ENCODE measurements at places on chromosomes 2 and 18.

DNA sequence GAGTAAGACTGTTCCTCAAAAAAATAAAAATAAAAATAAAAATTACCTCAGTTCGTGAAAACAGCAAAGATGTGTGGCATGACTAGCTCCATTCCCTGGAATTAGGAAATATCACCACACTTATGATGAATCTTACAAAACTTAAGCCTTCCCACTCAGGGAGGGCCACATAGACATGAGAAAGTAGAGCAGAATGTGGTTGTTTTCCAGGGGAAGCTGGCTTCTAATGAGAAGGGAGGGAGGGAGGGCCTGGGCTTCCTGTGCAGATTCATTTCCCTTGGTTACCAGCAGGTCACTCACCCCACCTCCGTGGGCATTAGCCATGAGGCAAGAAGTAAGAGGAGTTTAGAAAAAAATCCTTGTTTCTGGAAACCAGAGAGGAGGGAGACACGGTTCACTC lies 95.9 kb upstream of the RMDN2 start:
- DNase-seq, result no peak

GRCh38 chr18:77949355-77949973 lies 699.8 kb downstream of the GALR1 start:
- no peak for DNase-seq

GRCh38 chr18:76658627-76659026 lies 163.6 kb upstream of the ZNF516 start:
- no peak for DNase-seq

DNA sequence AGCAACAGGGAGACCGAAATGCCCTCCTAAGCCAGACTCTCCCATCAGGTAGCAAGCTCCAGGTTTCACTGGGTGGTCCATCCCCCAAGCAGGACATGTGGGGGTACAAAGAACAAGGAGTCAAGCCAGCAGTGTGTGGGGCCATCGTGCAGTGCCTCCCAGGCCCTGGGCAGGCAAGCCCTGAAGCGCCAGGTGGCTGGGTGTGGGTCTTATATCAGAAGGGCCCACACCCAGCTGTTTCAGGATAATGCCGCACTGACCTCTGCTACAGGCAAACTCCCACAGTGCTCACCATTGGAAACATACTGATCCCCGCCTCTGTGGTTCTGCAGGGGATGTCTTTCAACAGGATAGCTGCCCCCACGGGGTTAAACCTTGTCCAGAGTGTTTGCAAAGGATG lies 174.2 kb upstream of the SMAD2 start:
- DNase-seq, result no peak

DNA sequence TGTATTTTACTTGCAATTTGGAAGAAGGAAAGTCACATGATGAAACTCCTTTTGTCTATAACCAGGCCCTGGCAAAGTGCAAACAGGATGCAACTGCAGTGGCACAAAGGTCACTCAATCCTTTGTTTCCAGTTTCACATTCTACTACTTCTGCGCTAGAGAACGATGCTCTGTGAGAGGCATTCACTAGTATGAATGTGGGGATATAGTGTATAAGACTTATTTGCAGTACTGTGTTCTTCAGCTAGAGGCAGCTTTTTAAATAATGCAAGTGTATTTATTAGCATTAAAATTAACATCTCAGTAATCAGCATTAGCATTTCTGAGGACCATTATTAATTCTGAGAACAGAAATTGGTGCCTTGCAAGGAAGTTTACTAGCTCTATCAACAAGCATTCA lies 68.9 kb downstream of the PRPF40A start:
- DNase-seq, result no peak

- DNase-seq, result no peak
Observed at GRCh38 chr18:78873926-78874500, 105.6 kb upstream of the SALL3 start.

GRCh38 chr2:81481994-81482368 lies 1177.4 kb upstream of the LRRTM1 start:
- no peak for DNase-seq

- DNase-seq, result no peak
Observed at GRCh38 chr2:144519934-144520731, at the start of gene ZEB2. TSS of gene ZEB2 (minus strand) at chr2:144520119. CDS start at chr2:144517350, 2,769 bp downstream.

DNA sequence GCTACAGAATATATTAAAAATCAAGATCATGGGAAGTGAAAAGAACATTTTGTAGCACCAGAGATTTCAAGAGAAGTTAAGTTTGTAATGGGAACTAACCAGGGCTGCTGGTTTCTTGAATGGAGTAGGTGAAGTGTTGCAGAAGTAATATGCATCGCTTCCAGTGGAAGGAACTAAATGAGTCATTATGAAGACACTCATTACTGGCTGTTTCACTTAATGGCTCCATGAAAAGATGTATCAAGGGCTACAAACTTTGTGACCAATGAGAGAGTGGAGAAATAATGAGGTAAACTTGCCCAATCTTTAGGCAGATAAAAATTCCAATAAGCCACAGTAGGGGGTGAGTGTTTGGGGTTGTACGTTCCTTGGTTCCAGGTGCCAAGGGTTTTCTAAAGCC lies 380.4 kb upstream of the POU3F3 start:
- no peak for DNase-seq

GRCh38 chr2:240287011-240287410 lies 146.6 kb upstream of the OTOS start:
- no peak for DNase-seq

- no peak for DNase-seq
Observed at GRCh38 chr2:145155196-145155595, 635.3 kb upstream of the ZEB2 start.

GRCh38 chr2:46569061-46569560 lies 89.7 kb downstream of the TMEM247 start:
- DNase-seq, result peak; percentile 18

DNA sequence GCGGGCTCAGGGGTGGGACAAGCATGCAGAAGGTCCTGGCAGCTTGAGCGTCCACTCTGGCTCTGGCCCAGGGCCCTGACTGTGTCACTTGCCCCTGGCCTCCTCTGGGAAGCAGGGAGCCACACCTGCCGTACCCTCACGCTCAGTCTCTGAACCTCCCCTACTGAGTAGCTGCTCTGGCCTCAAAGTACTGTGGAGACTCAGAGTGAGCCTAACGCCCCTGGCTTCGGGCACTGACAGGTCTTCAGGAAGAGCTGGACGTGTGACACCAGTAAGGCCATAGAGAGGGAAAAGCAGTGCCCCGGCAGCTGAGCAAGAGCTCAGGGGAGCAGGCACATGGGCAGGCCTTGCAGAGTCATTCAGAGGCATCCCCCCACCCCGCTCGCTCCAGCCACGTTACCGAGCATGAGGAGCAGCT lies 73.3 kb downstream of the SFXN5 start:
- no peak for DNase-seq

DNA sequence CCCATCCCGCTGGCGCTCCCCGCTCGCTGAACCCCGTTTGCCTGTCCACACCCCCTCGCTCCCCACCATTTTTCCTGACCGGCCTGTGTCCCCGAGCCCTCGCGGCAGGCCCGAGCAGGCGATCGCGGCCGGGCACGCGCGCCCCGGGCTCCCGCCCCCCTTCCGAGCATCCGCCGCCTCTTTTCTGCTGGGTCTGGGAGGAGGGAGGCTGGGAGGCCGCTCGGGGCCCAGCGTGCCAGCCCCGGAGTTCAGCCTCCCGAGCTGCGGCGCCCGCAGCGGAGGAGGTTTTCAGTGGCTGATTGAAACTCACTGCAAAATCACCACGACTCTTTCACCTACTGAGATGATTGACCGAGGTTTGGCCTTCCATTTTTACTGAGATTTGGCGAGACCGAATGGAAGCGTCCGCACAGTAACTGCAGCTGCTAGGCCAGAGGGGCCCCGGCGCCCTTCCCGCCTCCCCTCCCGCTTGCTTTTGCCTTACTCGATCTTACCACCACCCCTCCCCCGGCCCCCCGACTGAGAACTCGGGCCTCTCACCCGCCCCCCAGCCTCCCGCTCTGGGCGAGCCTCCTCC lies 4.8 kb downstream of the SOX11 start:
- DNase-seq, result no peak

- no peak for DNase-seq
Observed at GRCh38 chr2:183291436-183291835, 167.2 kb downstream of the NUP35 start.

GRCh38 chr18:39946623-39947061 lies 2008.4 kb upstream of the PIK3C3 start:
- DNase-seq, result no peak

DNA sequence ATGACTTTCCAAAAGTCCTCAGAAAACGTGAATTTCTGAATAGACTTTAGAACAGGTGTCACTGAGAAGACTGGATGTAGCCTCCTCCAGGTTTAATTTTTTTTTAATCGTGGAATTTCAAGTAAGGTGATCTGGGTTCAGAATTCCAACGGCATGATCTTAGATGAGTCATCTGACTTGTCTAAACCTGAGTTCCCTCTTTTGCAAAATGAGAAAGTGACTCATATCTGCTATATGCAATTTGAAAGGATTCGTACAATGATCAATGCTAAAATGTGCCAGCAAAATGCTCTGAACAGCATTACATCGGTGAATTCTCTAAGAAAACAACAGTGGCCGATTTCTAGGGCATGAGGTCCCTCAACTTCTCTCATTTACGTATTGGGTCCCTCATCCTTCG lies 69.1 kb upstream of the ZNF516 start:
- DNase-seq, result no peak

DNA sequence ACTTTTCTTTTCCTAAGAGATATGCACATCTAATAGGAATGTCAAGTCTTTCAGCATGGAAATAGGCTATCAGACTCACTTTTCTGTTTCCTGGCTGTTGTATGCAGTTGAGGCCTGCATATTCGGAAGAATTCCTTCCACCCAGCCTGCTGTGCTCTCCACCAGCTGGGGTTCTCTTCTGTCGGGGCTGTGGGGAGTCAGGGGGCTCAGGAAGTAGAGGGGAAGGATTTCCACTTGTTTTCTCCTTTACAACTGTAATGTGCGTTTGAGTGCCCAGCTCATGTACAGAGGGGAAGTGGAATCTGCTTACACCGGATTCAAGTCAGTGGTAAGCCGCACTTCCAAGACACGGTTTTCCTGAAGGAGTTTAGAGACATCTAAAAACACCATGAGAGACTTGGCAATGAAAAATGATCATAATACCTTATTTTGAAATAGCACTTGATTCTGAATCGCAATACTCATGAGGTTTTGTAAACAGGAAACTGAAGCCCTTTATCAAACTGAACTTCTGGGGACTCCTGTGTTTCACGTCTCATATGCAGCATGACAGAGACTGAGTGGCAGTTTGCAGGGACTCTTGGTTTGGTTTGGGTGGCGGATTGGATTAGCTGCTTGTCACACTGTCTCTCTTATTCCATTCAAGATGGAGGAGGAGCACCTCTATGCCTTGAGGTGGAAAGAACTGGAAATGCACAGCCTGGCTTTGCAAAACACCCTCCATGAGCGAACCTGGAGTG lies 90.4 kb downstream of the MTCL1 start:
- DNase-seq, result no peak

DNA sequence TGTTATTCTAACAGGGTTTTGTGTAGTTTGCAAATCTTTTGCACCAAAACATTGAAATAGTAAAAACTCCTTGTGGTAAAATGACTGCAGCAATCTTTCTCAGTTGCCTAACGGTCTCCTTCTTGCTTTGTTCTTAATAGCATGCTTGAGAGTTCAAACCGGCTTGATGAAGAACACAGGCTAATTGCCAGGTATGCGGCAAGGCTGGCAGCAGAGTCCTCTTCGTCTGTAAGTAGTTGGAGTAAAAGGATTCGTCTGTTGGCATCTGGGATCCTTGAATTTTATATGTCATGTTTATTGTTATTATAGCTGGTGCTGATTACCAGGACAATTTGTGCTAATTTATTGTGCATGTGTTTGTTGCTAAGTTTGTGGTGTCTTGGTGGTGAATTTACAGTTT lies 138.1 kb downstream of the DTNA start:
- DNase-seq, result no peak

- no peak for DNase-seq
Observed at GRCh38 chr2:58447586-58447985, 206.5 kb upstream of the FANCL start.

GRCh38 chr2:63628403-63628942 lies 39.7 kb downstream of the MDH1 start:
- DNase-seq, result no peak

DNA sequence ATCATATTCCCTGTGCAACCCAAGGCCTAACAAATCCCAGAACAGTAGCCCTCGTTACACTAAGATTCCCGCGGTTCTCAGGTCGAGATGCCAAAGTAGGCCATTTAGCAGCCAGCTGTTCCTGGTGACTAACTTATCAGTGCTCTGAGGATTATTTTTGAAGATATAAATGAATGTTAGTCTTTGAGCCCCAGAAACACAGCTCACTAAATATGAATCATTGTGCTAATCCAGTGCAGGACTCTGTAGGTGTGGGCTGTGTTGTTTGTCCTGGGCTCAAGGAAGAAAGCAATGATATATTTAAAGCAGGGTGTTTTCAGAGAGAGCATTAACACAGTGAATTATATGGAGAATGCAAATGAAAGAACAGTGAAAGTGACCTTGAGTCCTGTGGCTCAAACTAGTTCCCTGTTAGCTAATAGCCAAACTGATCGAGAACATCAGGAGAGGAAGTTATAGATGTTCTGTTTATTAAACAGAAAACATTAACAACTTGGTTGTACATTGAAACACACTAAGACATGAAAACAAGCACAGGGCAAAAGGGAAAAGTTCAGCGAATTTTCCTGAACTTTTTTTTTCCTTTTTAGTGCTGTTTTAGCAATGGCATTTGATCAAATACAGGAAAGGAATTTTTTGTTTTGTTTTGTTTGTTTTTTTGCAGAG lies 228.3 kb downstream of the RNF152 start:
- no peak for DNase-seq

- DNase-seq, result peak; percentile 23
Observed at GRCh38 chr2:110770404-110770958, 38.1 kb downstream of the ACOXL start.

DNA sequence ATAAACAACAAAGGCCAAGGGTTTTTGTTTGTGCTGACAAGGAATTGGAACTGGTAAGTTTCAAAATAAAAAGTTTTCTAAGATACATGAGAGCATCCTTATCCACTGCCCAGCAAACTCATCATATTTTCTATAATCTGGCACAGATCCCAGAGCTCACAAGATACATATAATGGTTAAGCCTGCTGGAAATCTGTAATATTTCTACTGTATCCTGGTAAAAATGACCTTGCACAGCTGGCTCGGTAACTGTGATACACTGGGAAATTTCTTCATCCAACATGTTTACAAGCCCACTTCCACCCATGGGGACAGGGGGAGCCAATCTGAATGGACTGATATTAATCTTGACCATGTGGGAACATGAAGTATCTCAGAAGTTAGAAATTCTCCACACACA lies 425.4 kb upstream of the MMADHC start:
- no peak for DNase-seq

DNA sequence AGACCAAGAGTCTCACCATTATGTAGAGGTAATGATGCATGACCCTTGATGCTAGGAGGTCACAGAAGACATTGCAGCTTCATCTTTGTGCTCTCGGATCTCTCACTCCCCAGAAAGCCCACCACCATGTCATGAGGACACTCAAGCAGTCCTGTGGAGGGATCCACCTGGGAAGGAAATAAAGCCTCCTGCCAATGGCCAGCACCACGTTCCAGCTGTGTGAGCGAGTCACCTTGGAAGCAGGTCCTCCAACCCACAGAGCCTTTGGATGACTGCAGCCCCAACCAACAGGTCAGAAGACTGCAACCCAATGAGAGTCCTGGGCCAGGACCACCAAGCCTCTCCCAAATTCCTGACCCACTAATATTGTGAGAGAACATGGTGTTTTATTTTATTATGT lies 38.4 kb downstream of the CYP26B1 start:
- DNase-seq, result no peak

- no peak for DNase-seq
Observed at GRCh38 chr2:75525434-75526310, 35.1 kb downstream of the EVA1A start.

Data from anterior cingulate cortex (tissue), 58 donors.